Neural progenitor cell (in vitro differentiated cells): ENCODE measurements at places on chromosomes 11 and 22. TPM values are rescaled to one million over a fixed set of nuclear protein-coding genes. Genes with fewer than 3 reads are reported as not detected.

The SAA2 gene
- not detected in 2 replicates for total RNA-seq

The DEUP1 gene
- total RNA-seq: not detected in 2 replicates

The MPEG1 gene
- total RNA-seq: not detected in 2 replicates

The OR5P2 gene
- total RNA-seq: not detected in 2 replicates

The DCDC1 gene
- 3.4 and 5.0 TPM in 2 replicates for total RNA-seq

The MOGAT2 gene
- 0.09 TPM in 1 of 2 replicates, not detected in the other for total RNA-seq

The FXYD6 gene
- 95.6 and 123 TPM in 2 replicates for total RNA-seq

The ACTN3 gene
- total RNA-seq: 20.2 and 33.0 TPM in 2 replicates

The TEX54 gene
- not detected in 2 replicates for total RNA-seq

The C11orf65 gene
- total RNA-seq: 1.8 and 11.4 TPM in 2 replicates

The PATL1 gene
- total RNA-seq: 15.3 and 16.0 TPM in 2 replicates

The F2 gene
- 0.06 TPM in 1 of 2 replicates, not detected in the other for total RNA-seq

The PHF21A gene
- total RNA-seq: 33.9 and 49.6 TPM in 2 replicates

The SYT9 gene
- total RNA-seq: 5.2 and 5.3 TPM in 2 replicates

The PATE2 gene
- 0.24 TPM in 1 of 2 replicates, not detected in the other for total RNA-seq

The PPP6R2 gene
- total RNA-seq: 32.6 and 65.5 TPM in 2 replicates

The OSM gene
- not detected in 2 replicates for total RNA-seq

The SPI1 gene
- total RNA-seq: not detected in 2 replicates

The LDHAL6A gene
- not detected in 2 replicates for total RNA-seq

The B4GALNT4 gene
- 16.4 and 110 TPM in 2 replicates for total RNA-seq

The TOLLIP gene
- 8.5 and 17.5 TPM in 2 replicates for total RNA-seq

The FAM227A gene
- 17.8 and 32.7 TPM in 2 replicates for total RNA-seq

The CCDC73 gene
- not detected in 2 replicates for total RNA-seq

The CATSPERZ gene
- total RNA-seq: 0.22 TPM in 1 of 2 replicates, not detected in the other

The SYT7 gene
- 0.73 and 4.4 TPM in 2 replicates for total RNA-seq

The GRIA4 gene
- 3.1 and 3.7 TPM in 2 replicates for total RNA-seq

The GAS2L1 gene
- total RNA-seq: 0.95 and 5.1 TPM in 2 replicates

The GLYATL2 gene
- 2.1 and 2.7 TPM in 2 replicates for total RNA-seq

The ACR gene
- total RNA-seq: not detected in 2 replicates

The SMC1B gene
- 0.06 and 0.09 TPM in 2 replicates for total RNA-seq

The ZNF215 gene
- 14.8 and 20.1 TPM in 2 replicates for total RNA-seq

The OR51B5 gene
- 0.22 TPM in 1 of 2 replicates, not detected in the other for total RNA-seq

The C22orf23 gene
- 0.26 and 0.46 TPM in 2 replicates for total RNA-seq

The TANGO2 gene
- 9.1 and 10.0 TPM in 2 replicates for total RNA-seq

The TPH1 gene
- 0.24 and 0.25 TPM in 2 replicates for total RNA-seq

The CALCA gene
- total RNA-seq: not detected in 2 replicates

The OR56A3 gene
- total RNA-seq: not detected in 2 replicates

The LBHD1 gene
- 3.4 and 4.0 TPM in 2 replicates for total RNA-seq

The NUCB2 gene
- 43.5 and 80.1 TPM in 2 replicates for total RNA-seq
